Stimulated activated CD4-positive, alpha-beta T cell treated with anti-CD3 and anti-CD28 coated beads, Interleukin-1b, Interleukin-23, amount 100 ng/mL, for 24 hours (primary cell): ENCODE measurements at places on chromosomes 12 and 14.

GRCh38 chr14:68891851-68892660 lies 87.0 kb downstream of the ACTN1 start:
- DNase-seq = no peak

DNA sequence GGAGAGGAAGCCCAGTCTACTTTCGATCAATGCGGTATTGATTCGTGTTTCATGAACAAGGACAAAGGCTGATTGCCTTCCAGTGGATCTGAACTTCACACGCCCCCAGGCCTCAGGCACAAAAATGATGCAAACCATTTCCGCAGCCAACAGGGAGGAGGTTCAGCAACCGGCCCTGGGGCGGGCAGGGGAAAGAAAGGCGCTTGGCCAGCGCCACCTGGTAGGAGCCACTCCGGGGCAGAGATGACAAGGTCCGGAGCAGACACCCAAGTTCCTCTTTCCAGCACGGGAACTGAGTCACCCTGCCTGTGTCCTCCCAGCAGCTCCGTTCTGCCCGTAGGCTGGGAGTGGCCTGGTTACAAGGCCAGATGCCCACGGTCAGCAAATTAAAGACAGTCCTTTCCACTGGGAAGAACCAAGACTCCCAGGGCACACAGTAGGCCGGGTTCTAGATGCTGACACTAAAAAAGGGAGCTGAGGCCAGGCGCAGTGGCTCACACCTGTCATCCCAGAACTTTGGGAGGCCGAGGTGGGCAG lies 136.3 kb downstream of the SCARB1 start:
- no peak for DNase-seq

DNA sequence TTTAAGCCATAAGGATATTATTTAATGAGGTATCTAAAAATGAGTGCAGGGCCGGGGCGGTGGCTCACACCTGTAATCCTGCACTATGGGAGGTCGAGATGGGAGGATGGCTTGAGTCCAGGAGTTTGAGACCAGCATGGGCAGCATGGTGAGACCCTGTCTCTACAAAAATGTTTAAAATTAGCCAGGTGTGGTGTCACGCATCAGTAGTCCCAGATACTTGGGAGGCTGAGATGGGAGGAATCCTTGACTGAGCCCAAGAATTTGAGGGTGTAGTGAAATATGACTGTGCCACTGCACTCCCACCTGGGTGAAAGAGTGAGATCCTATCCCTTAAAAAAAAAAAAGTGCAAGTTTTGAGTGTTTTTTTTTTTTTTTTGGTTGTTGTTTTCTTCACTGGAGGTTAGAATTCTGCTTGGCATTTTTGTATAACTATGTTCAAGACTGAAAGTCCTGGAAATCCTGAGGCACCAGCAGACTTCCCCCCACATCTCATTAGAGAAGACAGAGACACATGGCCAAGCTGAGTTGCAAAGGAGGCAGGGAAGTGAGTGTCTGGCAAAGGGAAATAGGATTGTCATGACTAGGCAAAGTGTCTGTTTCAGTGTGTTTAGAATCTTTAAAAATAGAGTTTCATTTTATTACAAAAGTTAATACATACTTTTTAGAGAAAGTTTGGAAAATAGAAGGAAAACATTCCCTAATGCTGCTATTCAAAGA lies 53.5 kb upstream of the DUSP6 start:
- DNase-seq = no peak

DNA sequence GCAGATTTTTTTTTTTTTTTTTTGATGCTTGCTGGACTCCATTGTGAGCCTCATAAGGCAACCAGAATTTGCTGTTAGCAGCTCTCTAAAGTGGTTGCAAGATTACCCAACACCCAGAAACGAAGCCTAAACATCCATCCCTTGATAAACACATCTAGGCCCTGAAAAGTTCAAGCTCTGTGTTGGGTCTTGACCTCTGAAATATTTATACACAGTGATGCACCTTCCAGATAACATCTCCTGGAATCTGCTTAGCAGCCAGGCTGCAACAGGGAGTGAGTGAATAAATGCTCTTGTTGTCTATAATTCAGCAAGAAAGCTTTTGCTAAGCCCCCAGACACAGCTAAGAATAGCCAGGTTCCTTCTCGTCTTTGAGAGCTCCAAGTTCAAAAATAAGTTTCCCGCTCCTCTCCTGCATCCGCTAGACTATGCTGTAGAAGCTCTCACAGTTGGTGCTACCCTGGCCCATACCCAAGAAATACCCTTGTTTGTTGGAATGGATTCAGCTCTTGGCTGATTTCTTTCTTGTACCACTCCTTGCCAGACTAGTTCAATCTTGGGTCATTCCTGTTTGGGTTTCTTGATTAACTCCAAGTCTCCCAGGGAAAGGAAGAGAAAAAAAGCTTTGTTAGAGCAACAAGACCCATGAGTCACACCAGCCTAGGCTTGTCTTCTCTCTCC lies 610.6 kb upstream of the TBX3 start:
- DNase-seq = no peak

DNA sequence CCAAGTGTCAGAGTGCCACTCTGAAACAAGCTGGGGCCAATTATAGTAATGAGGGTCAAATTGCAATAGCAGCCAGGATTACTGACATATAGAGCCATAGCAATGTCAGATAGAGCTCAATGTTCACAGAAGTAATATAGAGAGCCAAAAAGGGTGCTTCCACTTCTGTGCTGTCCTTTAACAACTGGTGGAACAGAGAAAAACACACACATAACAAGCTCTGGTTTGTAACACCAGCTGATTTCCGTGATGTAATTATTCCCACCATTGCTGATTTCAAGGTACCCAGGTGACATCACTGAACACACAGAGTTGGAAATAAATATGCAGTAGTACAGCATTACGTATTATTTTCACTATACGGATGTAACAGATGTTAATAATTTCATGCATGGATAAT lies 3.0 kb upstream of the CLEC2B start:
- DNase-seq = no peak

DNA sequence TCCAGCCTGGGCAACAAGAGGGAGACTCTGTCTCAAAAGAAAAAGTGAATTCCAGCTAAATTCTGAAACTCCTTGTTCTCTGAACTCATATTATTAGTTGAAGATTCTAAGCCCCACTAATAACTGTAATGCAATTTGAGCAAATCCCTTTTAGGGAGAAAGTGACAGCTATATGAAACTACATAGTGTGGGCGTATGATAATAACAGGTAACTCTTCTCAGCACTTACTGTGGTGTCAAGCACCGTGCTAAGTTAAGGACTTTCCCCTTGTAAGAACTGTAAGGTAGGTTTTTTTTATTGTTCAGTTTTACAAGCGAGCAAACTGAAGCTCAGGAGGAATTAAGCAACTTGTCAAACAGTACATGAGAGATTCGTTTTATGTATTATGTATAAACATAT lies 5.4 kb downstream of the ANKRD13A start:
- DNase-seq = no peak

GRCh38 chr12:125198652-125199051 lies 133.4 kb downstream of the AACS start:
- DNase-seq = no peak

DNA sequence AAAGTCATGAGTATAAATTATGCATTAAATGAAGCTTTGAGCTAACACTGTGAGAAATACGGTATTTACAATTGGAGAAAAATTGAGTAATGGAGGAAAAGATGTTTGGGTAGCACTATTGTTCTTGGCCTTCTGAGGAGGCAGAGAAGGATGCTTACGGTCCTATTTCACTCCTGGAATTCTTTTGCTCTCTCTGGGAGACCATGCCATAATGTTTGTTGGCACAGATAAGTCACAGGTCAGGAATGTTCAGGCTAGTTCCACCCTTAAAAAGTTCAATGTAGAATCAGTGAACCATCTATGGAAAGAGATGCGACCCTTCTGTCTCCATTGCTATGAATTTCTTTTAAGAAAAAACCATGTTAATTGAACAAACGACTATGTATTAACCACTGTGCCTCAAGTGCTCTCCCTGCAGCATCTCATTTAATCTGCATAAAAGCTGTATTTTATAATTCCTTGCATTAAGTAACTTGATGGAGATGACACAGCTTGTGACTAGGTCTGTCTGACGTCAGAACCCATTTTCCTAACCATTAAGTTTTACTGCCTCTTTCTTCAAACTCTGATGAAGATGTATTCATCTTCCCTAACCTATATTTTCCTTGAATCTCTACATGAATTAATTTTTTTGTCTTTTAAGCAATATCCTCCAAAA lies 9.5 kb downstream of the BATF start:
- no peak for DNase-seq

DNA sequence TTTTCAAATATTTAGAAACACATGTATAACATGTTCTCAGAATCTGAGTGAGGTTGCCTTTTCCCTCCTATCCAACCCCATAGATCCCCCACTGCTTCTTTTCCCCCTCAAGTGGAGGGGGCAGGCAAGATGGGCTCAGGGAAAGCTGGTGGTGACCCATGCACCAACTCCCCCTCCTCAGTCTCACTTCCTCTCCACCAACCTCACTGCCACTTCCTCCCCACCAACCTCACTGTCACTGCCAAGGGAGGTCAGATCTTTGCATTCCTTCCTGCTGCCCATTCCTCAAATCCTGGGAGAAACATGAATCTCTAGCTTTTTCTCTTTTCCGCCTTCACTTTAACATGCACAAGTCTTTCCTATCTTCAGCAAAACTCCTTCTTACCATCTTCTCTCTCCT lies 48.7 kb downstream of the SPTB start:
- DNase-seq = no peak

DNA sequence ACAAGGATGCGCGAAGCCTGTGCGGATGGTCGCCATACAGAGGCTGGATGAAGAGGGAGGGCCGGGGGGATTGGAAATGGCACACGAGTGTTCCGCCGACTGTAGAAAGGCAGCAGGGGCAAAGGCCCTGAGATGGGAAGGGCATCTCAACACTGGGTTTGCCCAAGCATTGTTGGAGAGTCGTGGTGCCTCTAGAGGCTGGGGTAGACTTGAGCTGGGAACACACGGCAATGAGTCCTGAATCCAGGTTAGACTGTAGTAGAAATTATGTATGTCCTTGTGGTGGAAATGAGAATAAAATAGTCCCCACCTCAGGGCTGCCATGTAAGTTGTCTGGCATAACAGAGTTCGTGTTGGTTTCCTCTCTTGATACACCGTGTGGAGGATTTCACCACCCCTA lies 83.8 kb upstream of the CCND2 start:
- DNase-seq = no peak

DNA sequence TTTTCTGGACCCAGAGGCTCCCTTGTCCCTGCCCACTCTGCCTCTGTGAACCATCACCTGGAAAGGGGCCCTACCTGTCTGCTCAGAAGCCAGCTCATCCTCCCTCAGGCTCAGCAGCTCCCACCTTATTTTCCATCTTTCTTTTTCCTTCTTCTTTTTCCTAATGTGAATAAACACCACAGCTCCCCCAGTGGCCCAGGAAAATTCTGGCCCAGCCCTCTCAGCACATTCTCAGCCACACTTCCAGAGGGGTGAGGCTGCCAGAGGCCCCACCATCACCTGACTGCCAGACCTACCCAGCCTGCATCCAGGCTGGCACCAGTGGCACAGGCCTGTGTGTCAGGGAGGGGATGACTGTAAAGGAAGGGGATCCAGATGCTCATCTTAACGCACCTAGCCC lies 23.0 kb downstream of the ZFHX2 start:
- DNase-seq = no peak

DNA sequence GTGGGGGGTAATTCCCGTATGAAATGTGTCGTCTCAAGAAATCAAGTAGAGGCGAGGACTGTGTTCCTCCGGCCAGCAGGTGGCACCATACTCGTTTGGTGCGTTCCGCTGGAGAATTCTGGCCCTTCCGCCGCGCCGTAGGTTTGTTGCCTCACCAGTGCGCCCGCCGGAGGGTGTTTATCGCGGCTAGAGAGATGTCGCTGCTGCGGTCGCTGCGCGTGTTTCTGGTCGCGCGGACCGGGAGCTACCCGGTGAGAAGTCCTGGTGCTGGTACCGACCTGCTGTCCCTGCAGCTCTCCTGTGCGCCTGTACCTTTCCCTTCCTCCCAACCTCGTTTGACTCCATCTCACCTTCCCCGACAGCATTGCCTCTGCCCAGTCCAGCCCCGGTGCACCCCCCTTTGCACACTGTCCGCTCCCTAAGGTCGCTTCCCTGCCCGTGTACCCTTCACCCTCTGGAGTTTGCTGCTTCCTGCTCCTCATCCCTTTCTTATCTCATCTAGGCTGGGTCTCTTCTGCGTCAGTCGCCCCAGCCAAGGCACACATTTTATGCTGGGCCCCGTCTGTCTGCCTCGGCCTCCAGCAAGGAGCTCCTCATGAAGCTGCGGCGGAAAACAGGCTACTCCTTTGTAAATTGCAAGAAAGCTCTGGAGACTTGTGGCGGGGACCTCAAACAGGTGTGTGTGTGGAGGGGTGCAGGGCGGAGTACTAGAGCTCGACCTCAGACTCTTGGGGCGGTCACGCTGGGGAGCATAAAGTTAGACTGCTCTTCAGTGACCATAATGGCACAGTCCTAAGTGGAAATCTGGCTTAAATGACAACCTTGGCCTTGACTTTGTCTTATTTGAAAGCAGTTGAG lies at the start of gene TSFM:
TSS of gene TSFM (plus strand) at position 180 of the 858 bp plus-strand sequence. CDS start at position 195, 15 bp downstream.
- peak; percentile 100 for DNase-seq

- DNase-seq = no peak
Measured at GRCh38 chr12:123083661-123084571, 67.0 kb downstream of the PITPNM2 start.

DNA sequence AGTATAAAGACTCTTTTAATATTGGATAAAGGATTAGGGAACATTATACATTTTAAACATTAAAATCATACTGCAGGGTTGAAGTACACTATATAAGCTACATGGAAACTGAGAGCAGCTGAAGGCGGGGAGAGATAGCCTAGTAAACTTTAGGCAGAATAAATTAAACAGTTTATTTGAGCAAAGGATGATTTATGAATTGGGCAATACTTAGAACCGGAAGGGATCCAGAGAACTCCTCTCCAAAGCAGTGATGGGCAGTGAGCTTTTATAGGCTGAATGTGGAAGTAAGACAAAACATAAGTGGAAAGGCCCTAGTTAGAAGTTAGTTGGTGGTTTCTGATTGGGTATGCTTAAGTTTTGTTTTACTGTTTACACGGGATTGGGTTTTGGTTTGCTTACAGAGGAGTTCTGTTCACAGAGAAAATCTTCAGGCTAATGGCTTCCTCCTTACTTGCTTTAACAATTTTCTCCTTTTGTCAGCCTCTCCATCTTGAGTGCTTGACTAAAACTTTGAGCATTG lies 18.9 kb downstream of the LEMD3 start:
- no peak for DNase-seq
